ENCODE measurements at places on chromosomes 12 and 14.

DNA sequence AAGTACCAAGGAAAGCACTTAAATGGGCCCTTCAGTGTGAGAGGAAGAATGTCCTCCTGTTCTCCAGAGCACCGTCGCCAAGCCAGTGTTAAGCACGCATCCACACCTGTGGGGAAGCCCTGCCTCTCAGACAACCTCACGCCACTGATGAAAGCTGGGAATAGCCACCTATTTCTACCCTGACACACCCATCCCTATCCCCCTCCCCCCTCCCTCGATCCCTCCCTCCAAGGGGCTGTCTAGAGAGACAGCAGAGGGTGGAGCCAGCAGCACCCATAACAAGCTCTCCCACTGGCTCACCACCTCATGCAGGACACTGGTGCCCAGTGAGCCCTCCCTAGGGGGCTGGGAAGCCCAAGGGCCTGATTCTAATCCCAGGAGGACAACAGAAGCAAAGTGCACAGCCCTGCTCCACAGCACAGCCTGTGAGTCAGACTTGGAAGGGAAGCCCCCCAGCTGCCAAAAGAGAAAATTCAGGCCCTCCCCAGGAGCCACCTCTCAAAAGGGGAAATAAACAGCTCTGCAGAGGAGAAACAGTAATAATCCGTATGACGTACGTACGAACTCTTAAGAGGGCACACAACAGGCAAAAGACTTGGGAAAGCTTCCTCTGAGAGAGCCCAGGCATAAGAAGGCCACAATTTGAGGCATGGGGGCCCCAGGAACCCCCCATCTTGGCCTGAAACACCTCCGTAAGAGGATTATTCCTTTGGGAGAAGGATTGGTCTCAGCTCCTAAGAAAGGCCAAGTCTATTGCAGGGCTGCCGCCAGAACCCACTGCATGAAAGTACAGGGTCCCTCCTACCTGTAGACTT lies 7.8 kb downstream of the PITPNM2 start:
- no peak for DNase-seq

DNA sequence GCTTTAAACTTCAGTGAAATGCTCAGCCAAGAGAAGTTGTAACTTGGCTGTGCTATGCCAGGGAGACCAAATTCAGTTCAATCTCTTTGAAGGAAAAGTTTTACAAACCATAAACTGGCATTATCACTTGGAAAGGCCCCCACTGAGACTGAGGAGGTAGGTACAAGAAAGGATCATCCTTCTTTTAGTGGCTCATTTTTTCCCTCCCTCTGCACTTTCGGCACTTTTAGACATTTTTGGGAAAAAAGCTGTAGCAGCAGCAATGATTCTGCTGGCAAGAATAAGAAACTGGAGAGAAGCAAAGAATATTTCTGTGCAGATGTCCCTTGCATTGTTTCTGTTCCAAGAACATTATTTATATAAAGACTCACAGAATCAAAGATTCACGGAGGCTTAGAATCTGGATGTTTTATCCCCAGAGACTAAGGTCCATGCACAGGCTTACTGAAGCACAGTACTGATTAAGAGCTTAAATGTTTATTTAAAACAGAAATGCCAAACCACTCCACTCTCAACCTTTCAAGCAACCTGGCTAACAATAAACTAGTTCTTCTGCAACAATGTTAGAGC lies 12.3 kb downstream of the ZC2HC1C start:
- no peak for DNase-seq

DNA sequence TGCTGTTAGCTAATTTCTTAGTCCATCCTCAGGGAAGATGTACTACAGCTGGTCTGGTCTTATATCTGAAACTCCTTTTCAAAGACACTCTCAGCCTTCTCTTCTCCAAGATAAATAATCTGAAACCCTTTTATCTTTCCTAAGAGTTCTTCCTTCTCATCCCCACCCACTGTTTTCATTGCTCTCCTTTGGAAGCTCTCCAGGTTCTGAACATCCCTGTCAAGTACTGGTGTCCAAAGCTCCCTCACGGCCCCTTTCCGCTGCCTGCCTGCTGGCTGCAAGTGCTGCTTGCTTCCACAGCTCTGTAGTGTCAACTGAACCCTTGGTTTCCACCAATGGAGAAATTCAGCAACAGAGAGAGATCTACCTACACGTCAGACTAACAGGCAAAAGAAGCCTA lies 6.6 kb upstream of the SLC6A13 start:
- no peak for DNase-seq

GRCh38 chr12:75890141-75890540 lies 141.4 kb downstream of the PHLDA1 start:
- DNase-seq, result no peak

- no peak for DNase-seq
Measured at GRCh38 chr14:66239589-66239988, 246.6 kb upstream of the CCDC196 start.

All from NCI-H446 treated with DMSO at 0.1 percent for 48 hours (cell line).